Right ventricle myocardium inferior (tissue), 1 donor: ENCODE measurements at places on chromosomes 2 and 18. TPM values are rescaled to one million over a fixed set of nuclear protein-coding genes. Genes with fewer than 3 reads are reported as not detected.

NYAP2 gene
- total RNA-seq = not detected

SLC14A1 gene
- total RNA-seq = 24.9 TPM

REG3A gene
- not detected for total RNA-seq

ERMN gene
- not detected for total RNA-seq

BUB1 gene
- total RNA-seq = 0.87 TPM

PROKR1 gene
- not detected for total RNA-seq

TRABD2A gene
- total RNA-seq = 0.73 TPM

SIGLEC15 gene
- not detected for total RNA-seq

HSPD1 gene
- 145 TPM for total RNA-seq

CIAO1 gene
- 59.9 TPM for total RNA-seq

ICA1L gene
- total RNA-seq = 4.6 TPM

VAPA gene
- total RNA-seq = 203 TPM

LIMS1 gene
- total RNA-seq = 84.3 TPM

CD8B gene
- total RNA-seq = 0.30 TPM

PSD4 gene
- 3.4 TPM for total RNA-seq
